NCI-H1694 (cell line): ENCODE measurements at places on chromosomes 6 and 20.

DNA sequence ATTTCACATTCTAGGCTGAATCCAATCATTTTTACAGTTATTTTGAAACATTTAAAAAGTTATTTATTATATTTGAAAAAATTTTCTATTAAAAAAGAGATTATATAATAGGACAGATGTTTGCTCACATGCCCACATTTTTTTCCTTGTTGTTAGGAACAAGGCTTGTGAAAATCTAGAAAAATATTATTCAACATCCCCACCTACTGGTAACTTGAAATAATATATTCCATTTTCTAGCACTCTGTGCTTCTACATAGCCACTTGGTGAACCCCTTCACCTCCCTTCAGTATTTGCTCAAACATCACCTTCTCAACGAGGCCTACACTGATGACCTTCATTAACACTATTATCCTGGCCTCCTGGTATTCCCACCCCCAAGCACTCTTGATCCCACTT, 18.3 kb upstream of the GPRC6A start:
- DNase-seq = peak; percentile 49

- DNase-seq = no peak
Measured at GRCh38 chr20:39378776-39379175, 416.6 kb downstream of the DHX35 start.

DNA sequence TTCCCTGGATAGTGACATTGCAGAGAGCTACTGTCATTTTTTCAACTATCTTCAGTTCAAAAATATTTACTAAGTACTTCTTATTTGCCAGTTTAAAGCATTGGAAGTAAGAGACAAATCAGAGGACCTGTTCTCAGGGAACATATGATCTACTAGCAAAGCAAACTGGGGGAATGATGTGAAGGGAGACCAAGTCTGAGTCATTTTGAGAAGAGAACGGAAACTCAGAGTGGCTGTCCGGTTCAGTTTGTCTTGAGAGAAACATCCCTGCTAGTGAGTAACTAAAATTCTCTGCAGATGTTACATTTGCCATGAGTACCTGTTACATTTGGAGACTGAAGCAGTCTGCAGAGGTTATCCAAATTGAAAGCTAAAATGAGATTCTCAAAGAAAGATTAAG, 118.3 kb downstream of the KCNQ5 start:
- no peak for DNase-seq

DNA sequence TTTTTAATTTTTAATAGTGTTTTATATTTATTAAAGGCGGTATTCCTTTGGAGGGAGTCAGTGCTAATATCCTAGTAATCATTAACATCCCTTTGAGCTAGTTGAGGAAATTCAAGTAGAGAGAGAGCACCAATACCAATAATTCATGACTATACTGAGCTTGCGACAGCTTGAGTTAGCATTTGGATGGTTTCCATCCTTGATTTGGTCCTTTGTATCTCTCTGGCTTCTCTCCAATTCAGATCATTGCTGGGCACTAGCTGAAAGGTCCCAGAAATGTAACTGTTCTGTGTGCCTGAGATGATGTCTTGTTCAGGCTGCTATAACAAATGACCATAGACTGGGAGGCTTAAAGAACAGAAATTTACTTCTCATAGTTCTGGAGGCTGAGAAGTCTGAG, 77.0 kb downstream of the RNF144B start:
- no peak for DNase-seq

DNA sequence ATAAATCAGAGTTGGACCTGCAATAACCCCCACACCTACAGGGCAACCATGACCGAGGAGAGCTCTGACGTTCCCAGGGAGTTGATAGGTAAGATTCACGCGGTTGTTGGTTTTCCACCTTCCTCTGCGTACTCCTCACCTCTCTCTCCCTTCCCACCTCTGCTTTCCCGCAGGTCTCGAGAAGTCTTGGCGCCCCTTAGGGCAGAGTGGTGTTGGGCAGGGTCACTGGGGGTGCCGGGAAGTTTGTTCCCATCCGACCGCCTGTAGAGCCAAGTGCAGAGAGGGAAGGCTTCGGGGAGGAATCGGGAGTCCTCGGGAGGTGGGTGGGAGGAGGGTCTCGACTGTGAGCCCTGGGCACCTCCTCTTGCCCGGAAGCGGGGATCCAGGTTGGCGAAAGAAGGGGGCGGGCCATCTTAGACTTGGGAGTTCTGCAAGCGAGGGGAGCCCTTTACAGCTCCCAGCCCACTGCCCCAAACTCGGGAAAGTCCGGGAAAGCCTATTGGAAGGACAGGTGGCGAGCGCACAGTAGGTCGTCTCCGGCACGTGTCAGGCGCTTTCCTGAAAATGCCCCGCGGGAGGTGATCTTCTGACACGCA, 672 bp downstream of the CARMIL1 start:
- no peak for DNase-seq

DNA sequence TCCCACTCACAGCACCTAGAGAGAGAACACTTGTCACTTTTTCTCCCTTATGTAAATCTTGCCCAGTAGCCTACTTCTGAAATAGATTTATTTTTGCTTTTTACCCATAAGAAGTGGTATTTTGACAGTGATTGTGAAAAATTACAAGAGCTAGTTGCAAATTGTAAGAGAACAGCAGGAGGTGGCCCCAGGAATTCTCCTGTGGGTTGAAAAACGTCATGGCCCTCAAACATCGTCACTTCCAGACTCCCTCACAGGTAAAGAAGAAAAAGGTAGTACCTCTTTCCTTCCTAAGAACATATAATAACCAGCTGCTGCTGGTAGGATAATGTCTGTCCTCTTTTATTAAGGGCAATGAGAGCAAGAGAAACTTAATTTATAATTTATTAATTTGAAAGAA, 69.5 kb upstream of the LAMP5 start:
- no peak for DNase-seq

DNA sequence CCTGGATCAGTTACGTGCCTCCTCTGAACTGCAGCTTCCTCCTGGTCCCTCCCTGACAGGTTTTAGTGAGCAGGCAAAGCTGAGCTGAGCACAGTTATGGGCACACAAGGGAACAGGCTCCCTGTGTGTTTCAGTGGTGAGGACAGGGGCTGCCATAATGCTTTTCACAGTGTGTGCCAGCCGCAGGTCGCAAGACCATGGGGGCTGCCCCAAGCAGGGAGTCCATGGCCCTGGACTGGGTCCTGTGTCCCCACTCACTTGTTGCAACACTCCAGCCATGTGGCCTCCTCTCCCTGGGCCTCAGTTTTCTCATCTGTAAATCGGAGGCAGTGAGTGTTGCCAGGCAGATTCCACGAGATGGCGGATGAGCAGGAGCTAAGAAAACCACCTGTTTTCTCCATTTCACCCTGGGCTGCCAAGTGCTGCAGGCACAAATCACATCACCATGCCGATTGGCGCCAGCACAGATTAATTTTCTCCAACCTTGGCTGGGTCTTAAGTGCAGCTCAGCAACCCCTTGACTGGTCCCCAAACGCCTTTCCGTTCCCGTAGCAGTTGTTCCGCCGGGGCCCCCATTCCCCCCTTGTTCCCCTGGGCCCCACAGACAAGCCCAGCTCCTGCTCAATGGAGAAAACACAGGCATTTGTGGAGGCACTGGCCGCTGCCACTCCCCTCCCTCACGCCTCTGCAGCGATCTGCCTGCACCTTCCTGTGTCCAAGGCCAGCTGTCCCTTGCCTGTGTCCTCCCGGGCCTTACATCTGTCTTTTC, 57.1 kb upstream of the NNAT start:
- DNase-seq = no peak

GRCh38 chr6:158225767-158226166, 57.6 kb downstream of the GTF2H5 start:
- DNase-seq = no peak

GRCh38 chr20:15613530-15613929, 959.7 kb downstream of the KIF16B start:
- no peak for DNase-seq

- peak; percentile 16 for DNase-seq
Measured at GRCh38 chr6:42532038-42532669, 31.7 kb upstream of the UBR2 start.

- DNase-seq = no peak
Measured at GRCh38 chr6:109686566-109687265, 4.3 kb downstream of the AK9 start.

DNA sequence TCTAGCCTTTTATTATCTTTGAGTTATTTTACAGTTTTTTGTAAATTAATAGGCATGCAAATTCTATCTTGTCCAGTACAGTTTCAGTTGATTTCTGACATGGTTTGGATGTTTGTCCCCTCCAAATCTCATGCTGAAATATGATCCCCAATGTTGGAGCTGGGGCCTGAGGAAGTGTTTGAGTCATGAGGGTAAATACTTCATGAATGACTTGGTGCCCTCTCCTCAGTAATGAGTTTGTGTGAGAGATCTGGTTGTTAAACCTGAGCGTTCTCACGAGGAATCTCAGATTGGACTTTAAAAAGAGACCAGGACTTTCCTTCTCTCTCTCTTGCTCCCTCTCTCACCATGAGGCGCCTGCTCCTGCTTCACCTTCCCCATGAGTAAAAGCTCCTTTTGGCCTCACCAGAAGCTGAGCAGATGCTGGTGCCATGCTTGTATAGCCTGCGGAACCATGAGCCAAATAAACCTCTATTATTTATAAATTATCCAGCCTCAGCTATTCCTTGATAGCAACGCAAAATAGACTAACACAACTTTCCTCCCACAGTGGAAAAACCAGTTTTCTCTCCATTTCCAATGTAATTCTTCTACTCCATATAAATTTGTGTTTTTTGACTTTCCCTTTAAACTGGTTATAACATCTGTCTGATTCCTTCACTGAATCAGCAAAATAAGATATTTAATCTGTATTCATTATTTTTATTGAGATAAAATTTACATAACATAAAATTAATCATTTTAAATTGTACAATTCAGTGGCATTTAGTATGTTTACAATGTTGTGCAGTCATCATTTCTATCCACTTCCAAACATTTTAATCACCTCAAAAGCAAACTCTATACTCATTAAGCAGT, 78.7 kb upstream of the PRSS16 start:
- no peak for DNase-seq

GRCh38 chr6:44645276-44645675, 257.8 kb downstream of the CDC5L start:
- no peak for DNase-seq

DNA sequence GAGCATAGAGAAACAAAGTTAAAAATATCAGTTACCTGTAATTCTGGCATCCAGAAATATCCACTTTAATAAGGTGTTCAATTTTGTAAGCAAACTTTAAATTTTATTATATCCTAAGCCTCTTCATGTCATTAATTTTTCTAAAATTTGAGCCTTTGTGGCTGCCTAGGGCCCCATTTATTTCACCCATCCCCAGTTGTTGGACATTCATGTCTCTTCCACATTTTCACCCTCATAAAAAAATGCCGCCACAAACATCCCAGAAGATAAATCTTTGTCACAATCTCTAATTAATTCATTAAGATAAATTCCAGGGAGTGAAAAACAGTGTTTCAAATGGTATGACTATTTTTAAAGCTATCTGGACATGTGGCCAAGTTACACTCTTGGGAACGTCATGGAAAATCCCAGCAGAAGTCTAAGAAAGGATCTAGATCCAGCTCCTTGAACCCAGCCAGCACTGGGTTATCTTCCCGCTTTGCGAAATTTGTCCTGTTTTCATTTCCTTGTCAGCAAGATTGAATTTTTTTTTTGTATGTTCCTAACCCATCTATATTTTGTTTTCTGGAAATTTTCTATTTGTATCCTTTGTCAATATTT, 97.2 kb downstream of the TMEM242 start:
- no peak for DNase-seq

DNA sequence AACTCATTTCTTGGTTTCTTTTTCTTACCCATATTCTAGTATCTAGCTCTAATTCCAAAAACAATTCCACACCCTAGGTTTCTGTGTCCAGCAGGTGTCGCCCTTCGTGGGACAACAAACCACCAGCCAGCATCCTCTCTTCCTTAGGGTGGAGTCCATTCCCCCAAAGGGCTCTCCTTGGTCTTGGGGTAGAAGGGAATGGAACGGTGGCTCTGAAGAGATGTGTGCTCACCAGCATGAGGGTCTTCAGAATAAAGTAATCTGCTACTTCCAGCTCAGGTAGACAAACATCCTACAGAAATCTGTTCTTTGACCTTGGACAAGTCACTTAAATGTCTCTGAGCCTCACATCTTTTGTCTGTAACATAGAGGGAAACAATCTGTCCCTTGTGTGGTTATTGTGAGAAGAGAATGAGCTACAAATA, 7.2 kb downstream of the HLA-DMB start:
- DNase-seq = peak; percentile 12
